Right cardiac atrium (tissue), 5 donors: ENCODE measurements at places on chromosomes 13 and 19.

GRCh38 chr19:40252395-40252794 is 25.9 kb upstream of the CCNP start:
- no peak for DNase-seq

DNA sequence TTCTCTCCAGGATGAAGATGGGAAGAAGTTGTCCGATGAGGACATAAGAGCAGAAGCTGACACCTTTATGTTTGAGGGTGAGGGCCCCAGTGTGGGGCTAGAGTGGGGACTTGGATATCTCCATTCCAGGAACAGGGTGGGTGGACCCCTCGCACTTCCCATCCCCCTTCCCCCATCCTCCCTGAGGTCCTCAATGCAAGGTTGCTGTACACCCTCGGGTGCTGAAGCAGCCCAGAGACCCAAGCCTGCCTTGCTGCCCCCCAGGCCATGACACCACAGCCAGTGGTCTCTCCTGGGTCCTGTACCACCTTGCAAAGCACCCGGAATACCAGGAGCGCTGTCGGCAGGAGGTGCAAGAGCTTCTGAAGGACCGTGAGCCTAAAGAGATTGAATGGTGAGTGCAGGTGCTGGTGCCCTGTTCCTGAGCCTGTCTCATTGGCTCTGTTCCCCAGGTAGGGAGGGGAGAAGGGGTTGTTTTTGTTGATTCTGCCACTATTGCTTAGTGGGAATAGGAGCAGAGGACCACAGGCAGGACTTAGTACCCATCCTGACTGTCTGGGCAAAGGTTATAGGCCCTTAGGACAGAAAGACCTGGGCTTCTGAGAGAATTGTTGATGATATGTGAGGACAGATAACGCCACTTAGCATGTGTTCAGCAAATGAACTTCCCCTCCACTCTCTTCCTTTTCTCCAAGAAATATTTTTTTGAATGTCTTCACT is 12.0 kb downstream of the CYP4F3 start:
- no peak for DNase-seq

- no peak for DNase-seq
Measured at GRCh38 chr13:39985071-39985470, 329.6 kb downstream of the COG6 start.

GRCh38 chr13:112053744-112054615 is 13.0 kb upstream of the SOX1 start:
- DNase-seq, result no peak

GRCh38 chr19:6821639-6822310 is 49.3 kb downstream of the VAV1 start:
- no peak for DNase-seq
